ENCODE measurements at places on chromosomes 13 and 19.

DNA sequence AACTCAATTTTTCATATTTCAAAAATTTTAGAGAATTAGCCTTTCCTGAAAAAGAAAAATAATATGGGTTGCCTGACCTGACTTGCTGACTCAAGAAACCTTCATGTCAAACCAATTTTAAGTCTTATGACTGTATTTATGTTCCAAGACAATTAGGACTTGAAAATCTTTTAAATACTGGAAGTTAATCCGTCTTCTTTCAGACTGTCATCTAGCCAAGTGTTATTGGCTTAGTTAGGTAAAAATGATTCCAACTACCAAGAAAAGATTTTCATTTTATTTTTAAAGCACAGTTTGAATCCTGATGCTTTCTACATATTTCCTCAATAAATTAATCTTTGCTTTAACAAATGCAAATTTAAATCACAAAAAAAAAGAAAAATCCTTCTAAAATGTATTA lies 337.6 kb downstream of the SLITRK6 start:
- DNase-seq, result no peak

GRCh38 chr19:12610540-12611360 lies at the start of the genes ZNF490 and ZNF791:
Gene ZNF490, minus strand, starts transcription at chr19:12610813. Its CDS starts 133 bp downstream, at chr19:12610680.
Gene ZNF791, plus strand, starts transcription at chr19:12610920. Its CDS starts 160 bp downstream, at chr19:12611080.
- peak; percentile 94 for DNase-seq

DNA sequence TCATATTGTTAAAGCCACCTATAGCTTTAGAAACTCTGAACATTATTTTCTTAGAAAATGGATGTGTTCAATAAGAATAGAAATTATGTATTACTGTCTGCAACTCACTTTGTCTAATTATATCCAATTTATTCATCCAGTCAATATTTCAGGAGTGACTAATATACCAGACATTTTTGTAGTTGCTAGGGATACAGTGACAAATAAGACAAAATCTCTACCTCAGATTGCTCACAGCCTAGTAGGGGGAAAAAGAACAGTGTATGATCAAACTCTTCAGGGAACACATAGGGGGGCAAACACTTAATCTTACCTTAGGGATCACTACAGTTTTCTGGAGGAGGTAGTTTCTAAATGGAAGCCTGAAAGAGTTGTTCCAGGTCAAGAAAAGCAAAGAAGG lies 8.6 kb downstream of the BRCA2 start:
- no peak for DNase-seq

GRCh38 chr13:113049981-113050380 lies 55.6 kb upstream of the F7 start:
- no peak for DNase-seq

GRCh38 chr19:17766543-17767131 lies 15.4 kb downstream of the FCHO1 start:
- peak; percentile 22 for DNase-seq

DNA sequence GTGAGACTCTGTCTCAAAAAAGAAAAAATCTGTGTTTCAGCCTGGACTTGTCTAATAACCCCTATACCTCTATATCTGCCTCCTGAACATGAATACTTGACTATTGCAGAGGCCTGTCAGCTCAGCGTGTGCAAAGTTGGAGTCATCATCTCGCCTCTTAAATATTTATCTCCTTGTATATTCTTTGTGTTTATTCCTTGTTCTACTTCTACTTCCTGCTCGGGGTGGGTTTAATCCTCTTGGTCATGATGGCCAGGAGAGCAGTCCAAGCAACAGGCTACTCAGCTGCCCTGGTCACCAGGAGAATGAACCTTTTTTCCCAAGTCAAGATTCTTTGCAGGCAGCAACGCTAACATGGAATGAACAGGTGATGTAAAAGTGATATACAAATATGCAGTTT lies 119.1 kb downstream of the PCCA start:
- no peak for DNase-seq

DNA sequence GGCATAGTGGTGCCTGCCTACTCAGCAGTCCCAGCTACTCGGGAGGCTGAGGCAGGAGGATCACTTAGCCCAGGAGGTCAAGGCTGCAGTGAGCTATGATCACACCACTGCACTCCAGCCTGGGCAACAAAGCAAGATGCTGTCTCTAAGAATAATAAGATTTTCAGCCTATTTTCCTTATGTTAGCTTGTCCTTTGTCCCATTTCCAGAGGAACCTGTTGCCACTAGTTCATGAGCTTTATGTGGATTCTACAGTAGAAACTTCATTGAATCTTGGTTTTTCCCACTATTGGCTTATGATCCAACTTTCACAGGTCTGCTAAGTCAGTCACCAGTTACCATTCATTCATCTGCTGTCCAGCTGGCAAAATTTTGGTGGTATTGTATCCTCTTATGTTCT lies 18.2 kb downstream of the FFAR2 start:
- DNase-seq, result no peak

DNA sequence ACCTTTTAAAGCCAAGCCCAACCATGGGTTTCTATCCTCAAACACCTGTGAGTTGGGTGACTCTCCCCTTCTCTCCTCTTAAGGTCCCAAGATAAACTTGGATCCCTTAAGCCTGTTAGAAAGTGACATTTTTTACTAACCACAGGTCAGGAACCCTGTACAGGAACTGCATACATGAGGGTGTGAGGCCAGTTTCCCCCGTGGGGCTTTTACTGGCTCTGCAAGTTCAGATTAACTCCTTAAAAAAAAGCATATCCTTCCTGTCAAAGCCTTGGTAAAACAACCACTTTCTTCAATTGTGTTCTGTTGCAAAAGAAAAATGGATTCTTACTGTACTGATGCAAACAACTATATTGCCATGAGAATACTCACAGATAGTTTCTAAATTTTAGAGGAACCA lies 2638.7 kb upstream of the PCDH20 start:
- no peak for DNase-seq

GRCh38 chr13:65378943-65379519 lies 1851.1 kb downstream of the PCDH9 start:
- no peak for DNase-seq

- peak; percentile 47 for DNase-seq
Measured at GRCh38 chr19:3785938-3786824, at the start of gene MATK. Gene MATK, minus strand, starts transcription at chr19:3786381. Its CDS starts 1,246 bp downstream, at chr19:3785135.

DNA sequence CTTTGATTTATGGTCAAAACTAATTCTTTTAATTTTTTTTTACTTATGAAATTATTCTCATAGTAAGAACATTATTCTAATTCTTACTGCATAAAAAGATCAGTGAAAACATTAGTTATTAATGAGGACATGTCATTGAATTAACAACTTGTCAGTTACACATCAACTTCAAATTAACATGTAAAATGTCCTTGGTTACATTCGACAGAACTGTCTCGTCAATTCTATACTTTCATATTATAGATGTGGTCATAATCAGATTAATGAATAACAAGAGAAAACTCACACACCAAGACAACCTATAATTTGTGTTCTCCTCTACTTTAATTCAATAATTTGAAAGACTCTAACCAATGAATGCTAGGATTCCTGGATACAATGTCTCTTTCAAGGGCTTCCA lies 66.7 kb downstream of the KATNAL1 start:
- DNase-seq, result no peak

DNA sequence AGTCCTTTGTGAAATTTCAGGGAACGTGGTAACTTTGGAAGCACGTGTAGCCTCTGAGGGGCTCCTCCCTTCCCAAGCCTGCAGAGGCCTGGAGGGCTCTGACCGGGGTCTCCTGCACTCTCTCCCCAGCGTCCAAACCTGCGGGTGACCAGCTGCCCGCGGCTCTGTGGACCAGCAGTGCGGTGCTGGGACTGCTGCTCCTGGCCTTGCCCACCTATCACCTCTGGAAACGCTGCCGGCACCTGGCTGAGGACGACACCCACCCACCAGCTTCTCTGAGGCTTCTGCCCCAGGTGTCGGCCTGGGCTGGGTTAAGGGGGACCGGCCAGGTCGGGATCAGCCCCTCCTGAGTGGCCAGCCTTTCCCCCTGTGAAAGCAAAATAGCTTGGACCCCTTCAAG lies 2.7 kb upstream of the TPGS1 start:
- DNase-seq, result no peak

- DNase-seq, result no peak
Measured at GRCh38 chr19:670609-671075, 5.5 kb upstream of the FSTL3 start.

DNA sequence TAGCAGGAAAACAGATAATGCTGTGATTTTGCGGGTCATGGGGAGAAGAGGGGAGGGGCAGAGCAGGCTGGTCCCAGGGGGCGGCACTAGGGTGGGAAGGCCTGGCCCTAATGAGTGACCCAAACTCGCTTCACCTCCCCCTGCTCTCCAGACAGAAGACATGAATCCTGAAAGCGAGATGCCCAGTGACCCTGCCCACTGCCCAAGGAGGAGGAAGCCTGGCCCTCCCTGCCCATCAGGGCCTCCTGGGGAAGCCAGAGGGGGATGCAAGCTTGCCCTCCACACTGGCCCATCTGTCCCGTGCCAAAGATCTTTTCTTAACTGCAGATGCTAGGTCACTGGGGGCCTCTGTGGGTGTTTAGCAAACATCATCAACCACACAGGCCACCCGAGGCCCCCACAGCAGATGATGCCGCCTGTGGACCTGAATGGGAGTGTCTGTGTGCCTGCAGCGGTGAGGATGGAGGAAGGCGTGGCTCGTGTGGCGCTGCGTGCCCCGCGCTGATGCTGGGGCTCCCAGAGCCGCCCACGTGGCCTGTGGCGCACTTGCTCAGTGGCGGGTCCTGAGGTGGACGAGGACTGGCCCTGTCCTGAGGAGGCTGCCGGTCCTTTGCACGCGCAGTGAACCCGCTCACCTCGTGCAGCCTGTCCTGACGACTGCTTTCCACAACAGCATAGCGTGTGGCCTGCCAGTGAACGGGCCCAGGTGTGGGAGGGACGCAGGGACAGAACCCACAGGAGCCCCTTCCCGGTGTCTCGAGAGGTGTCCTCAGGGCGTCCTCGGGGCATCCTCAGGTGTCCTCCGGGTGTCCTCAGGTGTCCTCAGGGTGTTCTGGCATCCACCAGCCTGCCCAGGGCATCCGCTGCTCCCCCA lies 80.5 kb upstream of the MCF2L start:
- no peak for DNase-seq

DNA sequence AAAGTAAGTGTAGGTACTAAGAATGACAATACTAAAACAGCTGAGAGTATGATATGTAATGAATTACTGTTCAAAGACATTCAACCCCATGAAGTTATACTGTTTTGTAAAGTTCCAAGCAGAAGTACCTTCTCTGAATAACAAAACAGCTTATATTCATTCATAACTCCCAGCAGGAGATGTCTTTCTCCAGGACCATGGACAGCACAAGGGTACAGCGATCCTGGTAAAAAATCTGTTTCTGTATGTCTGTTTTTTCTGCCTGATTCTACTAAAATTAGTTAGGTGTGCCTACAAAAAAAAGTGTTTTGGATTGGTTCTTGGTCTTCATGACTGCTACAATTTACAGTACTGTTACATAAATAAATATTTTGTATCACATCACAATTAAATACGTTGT lies 172.5 kb upstream of the SLITRK5 start:
- no peak for DNase-seq

- no peak for DNase-seq
Measured at GRCh38 chr19:33601583-33601982, 20.2 kb upstream of the CHST8 start.

DNA sequence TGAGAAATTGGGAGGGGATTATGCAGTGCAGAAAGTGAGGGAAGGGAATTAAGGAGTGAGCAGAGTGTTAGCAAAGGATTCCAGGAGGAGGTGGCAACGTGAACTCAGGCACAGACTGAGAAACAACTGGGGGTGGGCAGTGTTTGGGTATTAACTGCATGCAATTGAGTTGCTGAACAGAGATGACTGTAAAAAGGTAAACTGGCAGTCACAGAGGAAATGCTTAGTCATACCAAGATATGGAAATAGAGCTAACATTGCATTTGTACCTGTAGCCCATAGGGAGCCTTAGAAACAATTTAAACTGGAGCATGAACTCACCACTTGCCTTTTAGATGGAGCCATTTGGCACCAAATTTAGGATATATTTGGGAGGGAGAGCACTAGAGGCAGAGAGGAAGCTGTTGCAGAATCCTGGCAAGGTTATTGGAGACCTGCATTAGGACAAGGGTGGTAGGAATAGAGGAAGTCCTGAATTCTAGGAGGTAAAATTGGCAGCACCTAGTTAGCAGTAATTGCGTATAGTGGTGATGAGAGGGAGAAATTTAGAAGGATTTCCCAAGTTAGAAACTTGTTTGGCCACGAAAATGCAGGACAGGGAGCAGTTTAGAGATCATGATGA lies 100.6 kb upstream of the FRY start:
- no peak for DNase-seq

GRCh38 chr19:4984438-4984990 lies 15.6 kb downstream of the KDM4B start:
- DNase-seq, result no peak

DNA sequence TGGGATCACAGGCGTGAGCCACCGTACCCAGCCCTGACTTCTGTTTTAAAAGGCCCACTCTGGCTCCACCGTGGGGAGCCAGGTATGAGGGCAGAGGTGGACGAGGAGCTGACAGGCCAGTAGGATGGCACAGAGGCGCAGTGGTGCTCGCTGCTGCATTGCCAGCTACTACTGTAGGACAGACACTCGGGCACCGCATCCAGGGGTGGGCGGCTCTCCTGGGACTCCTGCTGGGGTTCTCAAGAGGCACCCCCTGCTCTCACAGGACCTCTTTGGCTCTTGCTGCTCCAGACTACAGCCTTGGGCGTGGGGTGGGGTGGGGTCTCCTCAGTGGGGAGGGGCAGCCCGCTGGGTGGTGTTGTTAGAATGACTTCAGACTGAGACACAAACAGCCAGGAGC lies 53.4 kb downstream of the LATS2 start:
- no peak for DNase-seq

DNA sequence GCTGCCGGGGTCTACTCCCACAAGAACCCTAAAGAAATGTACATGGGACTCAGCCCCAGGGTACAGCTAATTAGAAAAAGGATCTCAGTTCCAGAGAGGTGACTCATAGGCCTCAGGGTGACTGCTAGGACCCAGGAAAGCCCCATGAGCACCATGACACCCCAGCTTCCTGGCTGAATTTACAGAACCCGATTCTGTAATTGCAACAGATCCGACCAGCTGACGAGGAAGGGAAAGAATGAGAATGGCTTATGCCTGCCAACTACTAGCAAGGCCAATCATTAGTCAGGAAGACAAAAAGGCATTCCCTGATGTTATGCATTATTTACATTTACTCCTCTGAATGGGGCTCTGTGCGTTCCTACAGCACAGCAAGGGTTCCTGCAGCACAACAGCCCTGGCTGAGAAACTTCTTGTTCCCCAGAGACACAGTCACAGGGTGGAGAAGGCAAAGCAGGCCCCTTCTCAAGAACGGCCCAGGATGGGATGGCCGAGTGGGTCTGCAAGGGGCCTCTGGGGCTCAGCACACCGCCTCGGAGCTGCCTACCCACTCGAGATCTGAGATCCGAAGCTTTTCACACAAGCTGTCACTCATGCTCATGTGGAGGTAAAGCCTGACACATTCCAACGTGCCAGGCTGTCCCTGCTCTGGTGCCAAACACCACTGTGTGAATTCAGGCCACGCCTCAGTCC lies 27.2 kb downstream of the PBX4 start:
- DNase-seq, result peak; percentile 50

Measured in T-cell (primary cell).